ENCODE measurements at places on chromosomes 2 and 18.

DNA sequence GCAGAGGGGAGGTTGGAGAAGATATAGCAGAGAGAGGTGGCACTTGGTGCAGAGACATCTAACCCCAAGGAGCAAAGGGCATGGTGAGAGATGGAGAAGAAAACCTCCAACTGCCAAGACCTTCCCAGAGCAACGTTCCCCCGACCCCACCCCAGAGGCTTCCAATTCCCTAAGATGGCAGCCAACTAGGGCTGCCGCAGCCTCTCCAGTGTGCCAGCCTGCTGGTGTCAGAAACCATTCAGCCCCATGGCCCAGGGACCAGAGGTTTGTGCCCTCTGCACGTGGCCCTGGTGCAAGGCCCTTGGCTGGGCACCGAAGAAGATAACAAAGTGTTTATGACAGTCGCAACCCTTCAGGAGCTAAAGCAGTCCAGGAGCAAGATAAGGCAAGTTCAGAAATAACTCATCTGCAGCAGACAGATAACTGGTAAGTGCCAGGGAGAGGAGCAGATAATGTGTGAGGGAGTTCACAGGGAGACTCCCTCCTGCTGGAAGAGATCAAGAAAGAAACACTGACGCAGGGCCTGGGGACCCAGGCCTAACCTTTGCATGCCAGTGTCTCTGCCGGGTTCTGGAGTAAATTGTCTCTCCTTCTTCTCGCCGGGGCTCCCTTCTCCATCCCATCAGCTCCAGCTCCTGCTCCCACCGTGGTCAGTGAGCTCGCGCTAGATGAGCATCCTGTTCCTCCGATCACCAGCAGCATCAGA, 66.1 kb upstream of the ID2 start:
- DNase-seq, result no peak

GRCh38 chr2:200454927-200455801, 54.7 kb downstream of the KCTD18 start:
- no peak for DNase-seq

DNA sequence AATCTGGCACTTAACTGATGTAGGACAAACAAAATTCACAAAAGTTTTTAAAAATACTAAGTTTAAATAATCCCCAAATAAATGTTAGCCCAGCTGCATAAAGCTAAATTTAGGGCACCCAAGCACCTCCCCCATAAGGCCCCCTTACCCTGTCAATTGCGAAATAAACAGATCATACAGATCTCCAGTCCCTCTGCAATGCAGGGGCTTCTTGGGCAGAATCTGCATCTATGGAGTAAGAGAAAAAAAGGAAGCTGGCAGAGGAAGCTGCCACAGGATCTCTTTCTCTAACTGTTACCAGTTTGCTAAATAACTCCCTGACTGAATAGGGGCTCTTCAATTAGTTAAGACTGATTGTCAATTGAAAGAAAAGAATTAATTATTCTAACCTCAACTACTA, 117.7 kb downstream of the MEMO1 start:
- DNase-seq, result no peak

GRCh38 chr2:207663870-207664545, 38.8 kb upstream of the METTL21A start:
- no peak for DNase-seq

GRCh38 chr2:134246154-134246874, 7.6 kb upstream of the MGAT5 start:
- no peak for DNase-seq

GRCh38 chr2:239305222-239305575, 95.6 kb downstream of the HDAC4 start:
- no peak for DNase-seq

DNA sequence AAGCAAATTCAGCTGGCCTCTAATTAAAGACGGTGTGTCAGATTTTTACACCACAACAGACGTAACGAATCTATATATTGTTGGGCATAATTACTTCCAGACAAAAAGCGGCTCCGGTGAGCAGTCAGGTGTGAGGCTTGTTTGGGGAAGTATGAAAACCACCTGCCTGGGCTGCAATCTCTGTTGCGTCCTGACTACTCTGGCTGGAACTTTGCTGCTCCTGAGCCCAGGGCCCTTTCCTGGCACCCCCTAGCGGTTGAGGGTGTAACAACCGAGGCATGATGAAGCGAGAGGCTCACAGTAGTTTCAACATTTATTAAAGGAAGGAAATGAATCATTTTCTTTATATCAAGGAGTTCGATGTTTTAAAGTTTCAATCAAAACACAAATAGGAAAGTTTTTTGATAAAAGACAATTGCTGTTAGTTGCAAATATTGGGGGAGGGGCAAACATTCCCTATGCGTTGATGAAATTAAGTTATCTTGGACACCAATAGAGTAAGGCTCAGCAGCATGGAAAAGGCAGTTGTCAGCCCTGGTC, 10.6 kb upstream of the ITGB6 start:
- peak; percentile 92 for DNase-seq

GRCh38 chr2:146386096-146386495, 1458.7 kb upstream of the ACVR2A start:
- DNase-seq, result no peak

- DNase-seq, result no peak
Measured at GRCh38 chr2:174873471-174873870, 109.2 kb upstream of the CHRNA1 start.

DNA sequence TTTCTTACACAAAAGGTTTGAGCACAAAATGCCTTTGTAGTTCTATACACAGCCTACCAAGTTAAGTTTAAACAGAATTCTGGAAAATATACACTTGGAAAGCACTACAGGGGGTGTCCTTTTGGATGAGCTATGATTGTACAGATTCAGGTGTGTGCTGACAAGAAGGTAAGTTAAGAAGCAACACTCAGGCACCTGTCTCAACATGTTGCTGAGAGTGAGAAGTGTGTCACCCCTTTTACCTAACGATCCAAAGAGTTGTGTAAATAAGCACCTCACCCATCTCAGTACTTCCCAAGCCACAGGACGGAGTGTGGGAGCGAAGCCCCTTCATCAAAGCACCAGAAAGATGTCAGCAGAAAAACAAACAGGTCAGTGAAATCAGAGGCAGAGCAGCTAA, 109.5 kb upstream of the DAPL1 start:
- no peak for DNase-seq

DNA sequence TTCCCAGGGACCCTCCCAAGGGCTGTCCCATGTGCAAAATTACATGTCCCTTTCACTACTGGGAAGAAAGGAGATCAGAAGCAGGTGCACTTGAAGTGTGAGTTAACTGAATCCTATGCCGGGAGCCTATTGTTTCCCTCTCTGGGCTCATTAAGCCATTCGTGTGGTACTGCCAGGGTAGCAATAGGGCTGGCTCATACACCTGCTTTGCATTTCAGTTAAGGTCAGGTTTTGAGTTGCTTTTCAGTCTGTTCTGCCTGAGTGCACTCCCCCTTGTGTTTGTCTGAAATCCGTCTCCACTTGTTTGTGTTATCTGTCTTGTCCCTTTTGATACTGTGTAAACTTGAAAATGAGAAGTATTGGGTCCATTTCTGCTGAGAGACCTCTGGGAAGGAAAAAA, 1232.6 kb upstream of the NRXN1 start:
- no peak for DNase-seq

DNA sequence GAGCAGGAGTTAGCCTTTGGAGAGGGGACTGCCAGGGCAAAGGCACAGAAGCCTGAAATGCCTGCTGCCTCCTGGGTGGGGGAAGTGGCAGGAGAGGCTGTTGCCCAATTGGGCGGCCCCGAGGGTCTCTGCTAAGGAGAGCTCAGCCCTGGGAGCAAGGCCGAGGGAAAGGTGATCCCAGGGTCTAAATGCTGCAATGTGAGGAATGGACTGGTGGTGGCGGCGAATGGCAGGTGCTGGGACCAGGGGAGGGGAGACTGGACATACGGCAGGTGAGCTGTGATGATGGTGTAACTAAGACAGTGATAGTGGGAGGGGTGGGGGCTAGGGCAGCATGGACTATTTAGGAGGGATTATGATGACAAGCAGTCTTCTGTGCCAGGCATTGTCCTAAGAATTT, 104.0 kb downstream of the DYSF start:
- no peak for DNase-seq

GRCh38 chr18:4319738-4320677, 135.1 kb downstream of the DLGAP1 start:
- no peak for DNase-seq

DNA sequence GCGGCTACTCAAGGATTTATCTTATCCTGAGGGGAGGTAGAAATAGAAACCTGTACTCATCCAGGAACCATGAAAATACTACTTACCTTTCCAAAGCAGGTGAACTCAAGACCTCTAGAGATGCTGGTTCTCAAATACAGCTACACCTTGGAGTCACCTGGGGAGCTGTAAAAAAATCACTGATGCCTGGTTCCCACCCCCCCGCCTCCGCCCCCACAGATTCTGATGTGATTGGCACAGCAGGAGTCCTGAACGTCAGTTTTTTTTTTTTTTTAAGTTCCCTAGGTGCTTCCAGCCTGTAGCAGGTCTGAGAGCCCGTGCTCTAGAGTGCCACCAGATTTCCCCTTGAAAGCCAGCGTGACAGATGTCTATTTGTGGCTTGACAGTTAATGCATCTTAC, 113.6 kb downstream of the MRO start:
- no peak for DNase-seq

- DNase-seq, result no peak
Measured at GRCh38 chr2:159963700-159964099, 98.7 kb downstream of the PLA2R1 start.

GRCh38 chr2:222427646-222428301, 3.4 kb downstream of the SGPP2 start:
- DNase-seq, result peak; percentile 79

DNA sequence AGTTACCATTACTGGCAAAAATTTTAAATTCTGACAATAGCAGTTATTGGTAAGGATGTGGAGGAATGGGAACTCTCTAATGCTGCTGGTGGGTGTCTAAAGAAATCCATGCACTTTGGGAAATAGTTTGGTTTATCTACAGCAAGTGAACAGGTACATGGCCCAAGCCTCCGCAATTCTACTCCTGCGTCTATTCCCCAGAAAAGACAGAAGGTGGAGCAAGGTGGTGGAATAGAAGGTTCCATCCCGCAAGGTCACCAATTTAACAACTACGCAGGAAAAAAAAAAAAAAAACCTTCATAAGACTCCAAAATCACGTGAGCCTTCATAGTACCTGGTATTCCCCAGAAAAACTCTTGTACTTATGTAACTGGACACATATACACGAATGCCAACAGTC, 6.5 kb downstream of the CFAP65 start:
- no peak for DNase-seq

GRCh38 chr2:191618786-191619185, 59.1 kb upstream of the NABP1 start:
- DNase-seq, result peak; percentile 19

GRCh38 chr2:198775737-198776136, 682.0 kb downstream of the SATB2 start:
- no peak for DNase-seq

- no peak for DNase-seq
Measured at GRCh38 chr18:27861539-27861938, 315.4 kb downstream of the CDH2 start.

- no peak for DNase-seq
Measured at GRCh38 chr2:130185896-130186295, 3.8 kb downstream of the MZT2B start.

GRCh38 chr2:175445281-175445680, 263.8 kb upstream of the ATP5MC3 start:
- no peak for DNase-seq

GRCh38 chr18:2898186-2898640, 51.4 kb downstream of the EMILIN2 start:
- DNase-seq, result no peak

DNA sequence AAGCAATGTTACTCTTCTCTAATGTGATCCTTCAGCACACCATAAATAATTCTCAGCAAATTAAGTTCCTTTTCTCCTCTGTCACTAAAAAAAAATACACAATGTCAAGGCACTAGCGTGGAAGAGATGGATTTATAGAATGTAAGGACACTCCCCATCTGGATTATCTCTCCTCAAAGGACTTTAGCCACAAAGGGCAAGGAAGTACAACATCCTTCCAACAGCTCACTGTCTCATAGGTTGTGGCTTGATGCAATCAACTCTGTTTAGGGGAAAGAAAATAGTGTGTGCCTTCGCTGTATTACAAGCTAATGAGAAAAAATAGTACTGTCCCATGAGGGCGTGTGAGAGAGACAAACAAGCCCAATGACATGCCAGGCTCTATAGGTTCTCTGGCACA, 129.1 kb upstream of the DNMT3A start:
- no peak for DNase-seq

DNA sequence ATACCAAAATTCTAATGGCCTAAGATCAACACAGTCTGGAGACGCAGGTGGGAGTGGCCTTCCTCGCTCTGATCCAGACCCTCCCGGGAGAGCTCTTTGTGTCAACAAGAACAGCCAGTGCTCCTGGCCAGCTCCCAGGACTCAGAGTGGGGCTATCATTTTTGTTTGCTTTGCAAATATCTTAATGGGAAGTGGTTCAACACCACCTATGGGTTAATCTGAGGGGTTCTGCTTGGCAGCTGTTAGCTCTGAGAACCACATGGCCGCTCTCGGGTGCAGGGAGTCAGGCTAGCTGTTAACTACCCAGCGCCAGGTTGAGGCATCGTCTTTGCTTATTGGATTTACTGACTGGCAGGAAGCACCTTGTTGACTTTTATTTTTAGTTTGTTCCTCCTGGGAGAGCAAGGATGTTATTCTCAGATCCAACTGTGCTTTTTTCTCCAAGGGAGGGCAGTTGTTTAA, 184.8 kb upstream of the SP5 start:
- DNase-seq, result peak; percentile 85

DNA sequence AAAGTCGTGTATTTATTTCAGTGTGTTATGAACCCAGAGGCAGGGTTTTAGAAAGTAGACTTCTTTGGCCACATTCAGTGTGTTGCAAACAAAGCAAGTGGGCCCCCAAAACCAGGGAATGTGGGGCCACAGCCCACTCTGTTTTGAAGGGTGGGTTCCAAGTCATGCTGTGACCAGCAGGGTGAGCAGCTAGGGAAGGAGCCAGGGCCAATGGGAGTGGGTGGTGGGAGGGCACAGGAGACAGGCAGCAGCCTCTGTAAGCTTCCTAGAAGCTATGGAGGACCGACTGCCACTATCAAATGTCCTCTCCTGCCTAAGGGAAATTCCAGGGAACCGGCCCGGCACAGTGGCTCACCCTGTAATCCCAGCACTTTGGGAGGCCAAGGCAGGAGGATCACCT, 50.4 kb upstream of the LYPD1 start:
- no peak for DNase-seq

GRCh38 chr2:18465979-18466378, 94.5 kb downstream of the RDH14 start:
- no peak for DNase-seq

Data from HT-29 (cell line).